ENCODE measurements at places on chromosomes 11 and 22. TPM values are rescaled to one million over a fixed set of nuclear protein-coding genes. Genes with fewer than 3 reads are reported as not detected.

DNA sequence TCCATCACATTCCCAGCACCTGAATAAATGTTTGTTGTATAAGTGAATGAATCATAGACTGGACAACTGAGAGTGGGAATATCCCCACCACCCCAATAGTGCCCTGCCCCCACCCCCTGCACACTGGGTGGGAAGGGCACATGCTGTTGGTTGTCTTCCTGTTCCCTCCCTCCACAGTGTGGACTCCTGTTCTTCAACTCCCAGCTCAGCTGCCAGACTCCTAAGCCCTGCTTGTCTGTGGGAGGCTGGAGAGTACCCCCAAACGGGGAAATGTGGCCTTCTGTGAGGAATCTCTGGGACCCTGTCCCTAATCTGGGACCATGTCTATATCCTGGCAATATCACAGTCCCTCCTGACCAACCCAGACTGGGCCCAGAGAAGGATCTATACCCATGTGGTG lies 5.5 kb upstream of the MYOD1 start:
- no peak for DNase-seq

- no peak for DNase-seq
Measured at GRCh38 chr11:66467756-66468155, 1.1 kb downstream of the PELI3 start.

FOLR1 gene
- polyA plus RNA-seq, result 54.9 TPM

DNA sequence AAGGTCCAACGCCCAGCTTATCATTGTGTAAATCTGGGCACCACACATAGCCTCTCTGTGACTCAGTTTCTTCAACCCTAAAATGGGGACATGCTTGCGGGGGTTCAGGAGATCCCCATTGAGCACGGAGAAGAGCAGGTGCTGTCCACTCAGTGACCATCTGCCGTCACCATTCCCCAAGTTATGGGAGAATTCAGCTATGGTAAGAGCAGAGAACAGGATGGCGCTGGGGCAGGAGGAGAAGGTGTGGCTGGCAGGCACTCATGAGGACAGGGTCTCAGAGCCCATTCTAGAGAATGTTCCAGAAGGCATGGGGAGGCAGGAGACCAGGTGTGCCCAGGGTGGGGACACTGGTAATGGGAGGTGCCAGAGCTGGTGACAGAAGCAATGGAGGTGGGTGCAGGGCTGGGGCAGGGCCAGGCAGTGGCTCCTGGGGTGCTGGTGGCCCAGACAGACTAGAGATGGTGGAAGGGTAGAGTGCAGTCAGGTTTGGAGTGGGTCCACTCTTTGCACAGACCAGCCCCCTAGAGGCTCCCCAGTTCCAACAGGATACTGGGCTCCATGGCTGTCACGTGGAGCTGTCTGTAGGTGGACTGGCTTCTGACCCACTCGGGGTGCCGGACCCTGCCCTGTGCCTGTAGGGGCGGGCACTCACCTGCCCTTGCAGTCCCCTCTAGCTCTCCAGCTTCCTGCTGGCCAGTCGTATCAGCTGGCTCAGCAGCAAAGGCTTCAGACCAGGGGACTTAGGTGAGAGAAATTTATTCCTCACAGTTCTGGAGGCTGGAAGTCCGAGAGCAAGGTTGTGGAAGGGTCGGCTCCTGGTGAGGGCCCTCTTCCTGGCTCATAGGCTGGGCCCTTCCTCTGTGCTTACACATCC lies 84.7 kb downstream of the CDKN1C start:
- DNase-seq, result no peak

SERPIND1 gene
- polyA plus RNA-seq, result 3.8 TPM

- no peak for DNase-seq
Measured at GRCh38 chr11:114478001-114478410, 38.7 kb downstream of the REXO2 start.

GRCh38 chr11:844693-845644 lies 2.3 kb downstream of the TSPAN4 start:
- no peak for DNase-seq

GRCh38 chr11:14584595-14584994 lies 59.0 kb upstream of the PDE3B start:
- DNase-seq, result no peak

DNA sequence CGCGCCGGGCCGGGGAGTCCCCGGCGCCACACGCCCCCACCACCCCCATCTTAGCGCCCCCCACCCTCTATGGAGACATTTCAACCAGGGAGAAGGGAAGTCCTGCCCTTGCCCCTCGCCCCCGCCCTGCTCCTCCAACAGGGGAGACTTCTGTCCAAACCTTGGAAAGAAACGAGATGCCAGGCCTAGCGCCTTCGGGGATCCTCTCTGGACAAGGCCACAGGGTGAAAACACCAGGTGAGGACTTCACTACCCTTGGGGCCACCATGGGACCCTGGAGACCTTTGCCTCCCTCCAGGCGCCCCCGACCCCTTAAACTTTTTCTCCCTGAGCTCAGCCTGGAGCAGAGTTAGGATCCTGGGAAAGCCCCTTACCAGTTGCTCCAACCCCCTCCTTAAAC lies 11.6 kb upstream of the NPAS4 start:
- no peak for DNase-seq

DNA sequence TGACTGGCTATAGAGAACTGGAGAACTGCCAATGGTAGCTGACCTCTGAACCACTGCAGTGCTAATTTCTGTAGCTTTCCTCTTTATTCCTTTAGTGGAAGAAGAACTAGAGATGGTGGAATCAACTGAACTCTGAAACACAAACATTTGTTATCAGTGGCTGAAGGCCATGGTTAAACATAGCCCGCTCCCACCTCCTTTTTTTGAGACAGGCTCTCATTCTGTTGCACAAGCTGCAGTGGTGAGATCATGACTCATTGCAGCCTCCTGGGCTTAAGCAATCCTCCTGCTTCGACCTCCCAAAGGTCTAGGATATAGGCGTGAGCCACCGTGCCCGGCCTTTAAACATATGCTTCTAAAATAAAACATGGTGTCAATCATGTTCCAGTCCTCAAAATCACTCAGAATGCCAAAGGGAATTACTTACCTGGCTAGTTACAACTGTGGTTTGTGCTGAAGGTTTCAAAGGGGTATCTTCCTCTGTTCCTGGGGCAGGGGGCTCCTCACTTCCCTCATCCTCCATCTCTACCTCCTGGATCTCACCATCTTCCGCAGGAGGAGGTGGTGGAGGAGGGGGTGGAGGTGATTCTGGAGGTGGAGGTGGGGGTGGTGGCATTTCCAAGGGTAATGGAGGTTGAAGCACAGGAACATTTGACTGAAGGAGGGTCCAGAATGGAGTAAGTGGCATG lies 9.0 kb upstream of the AGBL2 start:
- no peak for DNase-seq

DNA sequence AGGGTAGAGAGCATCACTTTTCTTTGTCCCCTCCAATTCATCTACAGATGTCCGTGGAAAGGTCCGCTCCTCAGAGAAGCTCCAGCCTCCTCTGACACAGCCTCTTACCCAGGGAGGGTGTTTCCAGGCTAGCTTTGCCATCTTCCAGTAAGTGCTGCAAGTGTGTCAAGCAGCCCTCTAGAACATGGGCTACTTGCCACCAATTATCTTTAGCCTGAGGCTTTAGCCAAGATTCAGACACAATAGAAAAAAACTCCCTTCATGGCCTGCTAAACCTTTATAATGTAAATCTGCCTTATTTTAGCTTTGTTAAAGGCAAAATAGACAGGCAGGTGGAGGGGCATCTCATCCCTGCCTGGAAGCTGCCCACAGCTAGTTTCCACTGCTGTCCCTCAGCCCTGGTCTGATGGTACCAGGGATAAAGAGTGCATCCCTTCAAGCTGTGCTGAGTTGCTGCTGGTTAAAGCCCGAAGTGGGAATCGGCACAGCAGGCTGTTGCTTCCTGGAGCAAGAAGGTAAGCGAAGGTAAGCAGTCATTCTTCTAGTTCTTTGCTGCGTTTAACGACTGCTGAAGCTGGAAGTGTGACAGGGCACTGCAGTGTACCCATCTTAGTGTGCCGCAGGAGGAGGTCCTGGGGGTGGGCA lies 190.1 kb upstream of the E2F8 start:
- no peak for DNase-seq

GRCh38 chr22:26461188-26461810 lies 22.3 kb downstream of the HPS4 start:
- DNase-seq, result no peak

GRCh38 chr11:61869708-61870451 lies 21.5 kb downstream of the FADS3 start:
- no peak for DNase-seq

- no peak for DNase-seq
Measured at GRCh38 chr11:74638869-74639268, 46.5 kb downstream of the POLD3 start.

GRCh38 chr11:19683862-19684491 lies 28.7 kb upstream of the NAV2 start:
- no peak for DNase-seq

Measured in left renal pelvis (tissue), 4 donors.